ENCODE measurements at places on chromosomes 11 and 22. TPM values are rescaled to one million over a fixed set of nuclear protein-coding genes. Genes with fewer than 3 reads are reported as not detected.

Gene MUC15
- polyA plus RNA-seq = 0.80 TPM

Gene GGTLC2
- polyA plus RNA-seq = 0.21 TPM

Gene SLC25A1
- 38.3 TPM for polyA plus RNA-seq

Gene TOB2
- 42.5 TPM for polyA plus RNA-seq

Gene OR51I1
- polyA plus RNA-seq = not detected

Gene OR56A1
- not detected for polyA plus RNA-seq

Gene GLYATL1
- polyA plus RNA-seq = 5.1 TPM

Gene DEUP1
- 2.9 TPM for polyA plus RNA-seq

Gene GGT5
- polyA plus RNA-seq = 15.0 TPM

DNA sequence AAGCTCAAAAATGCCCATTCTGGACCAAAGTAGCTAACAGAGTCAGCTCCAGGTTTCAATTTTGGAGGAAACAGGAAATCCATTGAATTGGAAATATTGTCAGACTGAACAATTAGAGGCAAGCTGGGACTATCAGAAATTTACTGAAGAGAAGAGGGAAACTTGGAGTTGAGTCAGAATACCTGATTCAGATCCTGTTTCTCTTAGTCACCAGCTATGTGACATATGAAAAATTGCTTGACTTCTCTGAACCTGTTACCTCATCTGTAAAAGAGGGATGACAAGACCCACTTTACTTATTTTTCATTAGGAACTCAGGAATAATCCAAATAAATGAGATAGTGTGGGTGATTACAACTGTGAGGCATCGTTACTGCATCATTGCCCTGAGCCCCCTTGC lies 148.9 kb upstream of the CADM1 start:
- DNase-seq = no peak

GRCh38 chr11:111612224-111612623 lies 10.0 kb downstream of the SIK2 start:
- no peak for DNase-seq

GRCh38 chr11:27239305-27239942 lies 123.6 kb downstream of the CCDC34 start:
- DNase-seq = no peak

GRCh38 chr11:61769169-61769920 lies 16.9 kb downstream of the MYRF start:
- DNase-seq = no peak

GRCh38 chr11:57585301-57585700 lies 12.2 kb upstream of the SERPING1 start:
- no peak for DNase-seq

- DNase-seq = no peak
Measured at GRCh38 chr11:129590030-129590752, 214.5 kb downstream of the BARX2 start.

DNA sequence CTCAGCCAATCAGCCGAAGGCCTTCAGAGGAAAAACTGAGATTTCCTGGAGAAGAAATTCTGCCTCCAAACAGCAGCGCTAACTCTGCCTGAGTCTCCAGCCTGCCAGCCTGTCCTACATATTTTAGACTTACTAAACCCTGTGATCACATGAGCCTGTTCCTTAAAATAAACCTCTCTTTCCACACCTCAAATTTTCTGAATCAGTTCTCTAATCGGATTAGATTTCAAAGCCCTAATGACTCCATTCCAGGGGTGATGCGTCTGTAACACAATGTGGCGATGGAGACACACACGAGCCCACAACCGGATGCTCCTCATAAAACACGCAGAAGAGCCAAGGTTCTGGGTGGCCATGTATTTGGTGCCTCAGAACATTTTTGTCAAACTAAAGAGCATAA lies 1371.2 kb downstream of the BRD1 start:
- no peak for DNase-seq

DNA sequence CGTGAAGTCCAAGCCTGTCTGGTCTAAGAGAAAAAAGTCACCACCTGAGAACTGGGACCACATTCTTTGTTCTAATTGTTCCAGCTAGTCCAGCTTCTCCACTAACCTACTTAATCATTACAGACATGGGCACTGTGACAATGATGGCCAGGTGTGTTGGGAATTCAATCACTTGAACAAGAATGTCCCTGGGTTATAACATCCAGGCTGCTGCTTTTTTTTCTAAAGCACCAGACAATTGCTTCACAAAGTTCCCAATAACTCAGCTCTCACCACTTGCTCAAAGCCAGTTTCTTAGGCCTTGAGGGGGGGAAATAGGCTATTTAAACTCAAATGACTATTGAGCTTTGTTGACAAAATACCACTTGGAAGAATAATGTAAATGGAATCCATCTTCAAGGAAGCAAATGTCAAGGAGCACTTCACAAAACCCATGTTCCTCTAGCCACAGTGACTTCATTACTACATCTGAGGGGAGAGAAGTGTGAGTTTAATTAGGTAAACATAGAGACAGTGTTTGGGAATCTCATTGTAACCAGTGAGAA lies 80.3 kb downstream of the ME3 start:
- DNase-seq = no peak

DNA sequence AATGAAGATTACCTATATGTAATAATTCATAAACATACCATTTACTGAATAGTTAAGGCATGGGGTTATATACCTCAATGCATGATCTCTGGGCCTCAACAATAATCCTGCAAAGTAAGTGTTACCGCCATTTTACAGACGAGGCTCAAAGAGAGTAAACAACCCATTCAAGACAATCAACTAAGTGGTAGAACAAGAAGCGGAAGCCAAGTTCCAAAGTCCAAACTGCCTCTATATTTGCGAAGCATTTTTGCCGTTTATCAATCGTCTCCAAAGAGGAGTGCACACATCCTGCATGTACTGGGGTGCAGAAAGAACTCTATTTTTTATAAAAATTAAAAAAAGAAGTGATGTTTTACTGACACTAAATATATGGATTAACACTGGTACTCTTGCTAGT lies 27.5 kb upstream of the P4HA3 start:
- DNase-seq = no peak

DNA sequence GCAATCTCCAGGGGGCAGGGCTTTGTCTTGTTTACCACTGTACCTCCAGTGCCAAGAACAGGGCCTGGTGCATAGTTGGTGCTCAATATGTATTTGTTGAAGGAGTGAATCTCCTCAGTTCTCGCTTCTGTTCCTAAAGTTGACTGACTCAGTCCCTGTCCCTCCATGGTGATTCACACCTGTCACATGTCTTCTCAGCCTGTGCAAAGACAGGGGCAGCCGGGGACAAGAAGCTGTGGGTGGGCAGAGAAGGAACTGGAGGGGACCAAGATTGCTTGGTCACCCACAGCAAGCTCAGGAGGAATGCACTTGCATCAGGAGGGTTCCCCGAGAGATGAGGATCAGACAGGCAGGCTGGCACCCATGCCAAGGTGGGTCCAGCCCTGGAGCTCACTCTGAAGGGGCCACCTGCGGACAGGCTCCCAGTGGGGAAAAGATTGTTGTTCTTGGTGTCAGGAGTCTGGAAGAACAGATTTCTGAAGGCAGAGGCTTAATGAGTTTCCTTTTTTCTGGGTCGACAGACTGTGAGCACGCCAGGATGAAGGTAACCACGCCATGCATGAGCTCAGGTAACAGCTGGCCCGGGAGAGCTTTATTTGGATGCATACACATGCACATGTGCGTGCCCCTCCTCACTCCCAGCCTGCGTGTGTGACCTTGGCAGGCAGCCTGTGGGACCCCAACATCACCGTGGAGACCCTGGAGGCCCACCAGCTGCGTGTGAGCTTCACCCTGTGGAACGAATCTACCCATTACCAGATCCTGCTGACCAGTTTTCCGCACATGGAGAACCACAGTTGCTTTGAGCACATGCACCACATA lies 16.9 kb downstream of the IL17RA start:
- no peak for DNase-seq

- peak; percentile 25 for DNase-seq
Measured at GRCh38 chr22:21807544-21808529, 59.6 kb downstream of the MAPK1 start.

DNA sequence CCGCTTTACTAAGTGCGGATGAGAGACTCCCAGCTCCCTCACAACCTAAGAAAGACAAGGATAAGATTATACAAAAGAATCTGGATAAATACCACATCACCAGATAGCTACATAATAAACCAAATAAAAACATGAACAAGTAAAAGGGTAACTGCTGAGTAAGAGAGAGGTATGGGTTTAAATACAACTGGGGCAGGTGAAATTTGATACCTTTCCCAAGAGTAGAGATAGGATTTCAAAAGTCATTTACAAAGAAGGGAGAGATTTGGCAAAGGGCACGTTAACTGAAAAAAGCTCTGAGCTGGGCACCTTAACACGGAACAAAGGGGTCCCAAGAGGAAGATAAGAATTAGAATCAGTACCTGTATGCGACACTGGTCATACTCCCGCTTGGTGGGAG lies 1.7 kb downstream of the UBXN1 start:
- DNase-seq = no peak

GRCh38 chr11:129973068-129973467 lies 29.6 kb downstream of the PRDM10 start:
- no peak for DNase-seq

DNA sequence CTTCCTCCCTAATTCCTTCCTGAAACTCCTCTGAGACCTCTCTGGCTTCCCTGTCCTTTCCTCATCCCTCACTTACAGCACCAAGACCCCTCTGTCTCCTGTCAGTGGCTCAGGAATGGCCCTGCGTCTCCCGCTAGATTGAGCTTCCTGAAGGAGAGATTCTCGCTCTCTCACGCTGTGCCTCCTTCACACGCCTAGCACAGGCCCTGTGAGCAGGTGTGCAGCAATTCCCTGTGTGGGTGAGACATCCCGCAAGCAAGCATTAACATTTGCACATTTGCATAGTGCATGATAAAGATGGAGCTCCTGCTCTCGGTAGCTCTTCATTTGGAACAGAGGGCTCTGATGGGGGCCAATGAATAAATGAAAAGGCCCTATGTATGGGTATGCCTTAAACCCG lies 159.8 kb downstream of the ADAMTS15 start:
- DNase-seq = no peak

Measured in right lung (tissue), 10 donors.